DMS53 (cell line): ENCODE measurements at places on chromosomes 6 and 20.

GRCh38 chr20:8221887-8222419, 89.9 kb downstream of the PLCB1 start:
- no peak for DNase-seq

- no peak for DNase-seq
Observed at GRCh38 chr20:48164034-48164433, 378.8 kb upstream of the SULF2 start.

DNA sequence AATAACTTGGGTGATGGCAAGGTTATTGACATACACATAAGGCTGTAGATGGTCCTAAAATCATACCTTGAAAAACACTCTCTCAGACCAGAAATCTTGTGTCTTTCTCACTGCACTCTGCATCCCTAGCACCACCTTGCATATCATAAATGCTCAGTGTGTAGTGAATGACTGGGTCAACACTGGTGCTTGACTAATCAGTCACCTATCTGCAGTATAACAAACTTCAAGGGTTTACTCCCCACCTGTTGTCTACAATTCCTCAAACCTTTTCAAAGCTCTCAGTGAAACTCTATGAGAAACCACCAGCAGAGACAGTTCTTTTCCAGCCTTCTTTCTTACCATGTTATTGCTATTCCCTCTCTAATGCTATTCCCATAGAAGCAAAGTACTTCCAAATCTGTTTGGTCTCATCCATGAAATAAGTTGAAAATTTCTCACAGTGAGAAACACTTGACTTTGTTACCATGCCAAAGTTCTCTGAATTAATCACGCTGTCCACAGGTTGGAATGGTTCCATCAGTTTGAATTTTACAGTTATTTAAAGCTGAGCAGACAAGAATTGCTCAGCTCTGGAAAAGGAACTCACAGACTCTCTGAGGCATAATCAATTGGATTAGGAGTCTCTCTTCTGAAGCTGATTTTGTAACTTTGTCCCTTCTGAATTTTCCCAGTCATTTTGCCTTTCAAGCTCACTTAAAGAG, 104.8 kb upstream of the EYA4 start:
- DNase-seq, result peak; percentile 3

GRCh38 chr6:1179571-1180459, 132.1 kb upstream of the FOXQ1 start:
- DNase-seq, result no peak

DNA sequence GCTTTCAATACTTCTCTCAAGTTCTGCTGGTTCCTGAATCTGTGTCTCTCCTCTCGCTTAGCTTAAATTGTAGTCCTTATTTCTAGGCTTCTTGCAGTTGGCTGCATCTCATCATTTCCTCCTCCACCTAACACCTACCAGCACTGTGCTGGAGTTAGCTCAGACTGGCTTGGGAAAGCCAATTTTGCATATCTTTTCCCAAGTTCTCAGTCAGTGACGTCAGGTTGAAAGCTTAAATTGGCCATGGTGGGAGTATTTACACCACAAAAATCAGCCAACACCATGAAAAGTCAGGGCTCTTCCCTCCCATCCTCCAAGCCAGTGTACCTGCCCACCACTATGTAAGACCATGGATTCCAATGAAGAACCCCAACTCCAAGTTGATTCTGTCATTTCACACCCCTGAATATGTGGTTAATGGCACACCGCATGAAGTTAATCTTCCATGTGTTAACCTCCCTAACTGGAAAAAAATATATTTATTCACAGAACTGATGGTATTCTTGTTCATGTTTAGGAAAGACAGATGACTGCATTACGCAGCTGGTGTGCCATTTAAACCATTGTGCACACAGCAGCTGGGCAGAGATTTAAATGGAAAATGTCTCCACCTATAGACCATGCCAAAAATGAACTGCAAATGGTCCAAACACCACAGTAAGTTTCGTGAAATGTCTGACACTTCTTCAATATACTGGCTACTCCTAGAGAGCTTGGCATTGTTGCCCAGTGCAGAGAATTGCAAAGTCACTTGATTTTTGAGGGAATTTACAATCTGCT, 274.1 kb upstream of the MAP3K7 start:
- DNase-seq, result peak; percentile 68

DNA sequence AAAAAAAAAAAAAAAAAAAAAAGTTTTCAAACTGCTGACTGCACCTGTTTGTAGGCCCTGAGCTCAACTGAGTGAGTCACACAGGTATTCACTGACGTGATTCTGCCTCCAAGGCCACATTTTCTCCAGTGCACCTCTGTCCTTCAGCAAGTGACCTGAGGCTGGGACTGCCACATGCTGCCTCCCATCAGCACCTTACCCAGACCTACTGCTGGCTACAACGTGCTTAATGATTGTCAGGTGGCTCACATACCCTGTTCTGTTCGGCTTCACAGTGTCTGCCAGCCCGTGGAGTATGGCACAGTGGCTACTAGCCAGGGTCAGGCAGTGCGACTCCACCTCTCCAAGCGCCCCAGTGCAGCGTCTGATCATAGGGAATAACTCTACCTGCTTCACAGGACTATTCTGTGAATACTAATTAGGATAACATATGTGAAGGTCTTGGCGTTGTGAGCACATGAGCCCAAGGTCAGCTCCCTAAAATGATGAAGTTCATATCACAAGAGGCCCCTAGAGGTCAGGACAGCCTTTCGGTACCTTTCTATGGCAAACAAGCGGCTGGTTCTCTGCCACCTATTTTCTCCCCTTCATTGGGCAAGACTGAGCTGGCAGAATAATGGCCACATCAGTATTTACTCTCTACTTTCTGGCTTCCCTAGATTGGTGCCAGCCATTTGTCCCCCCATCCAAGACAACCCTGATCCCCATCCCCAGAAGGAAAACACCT, 28.1 kb downstream of the RIPOR3 start:
- DNase-seq, result peak; percentile 81

- DNase-seq, result no peak
Observed at GRCh38 chr20:59463541-59463940, 140.8 kb upstream of the PHACTR3 start.

DNA sequence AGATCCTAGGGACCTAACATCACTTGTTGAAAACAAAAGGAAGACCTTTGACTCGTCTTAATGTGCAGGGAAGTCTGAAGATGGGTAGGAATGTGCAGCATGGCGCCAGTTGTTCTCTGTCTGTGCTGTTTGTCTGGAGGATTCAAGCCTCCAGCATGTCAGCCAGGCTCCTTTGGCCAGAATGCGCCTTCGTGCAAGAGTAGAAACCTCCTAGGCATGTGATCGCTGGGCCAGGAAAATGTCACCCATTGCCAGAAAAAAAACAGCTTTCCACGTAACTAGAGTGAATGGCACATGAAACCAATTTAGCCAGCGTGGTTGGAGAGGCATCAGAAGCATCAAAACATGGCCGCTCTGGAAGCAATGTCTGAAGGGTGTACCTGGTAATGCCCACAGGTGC, 132.7 kb downstream of the EDN1 start:
- DNase-seq, result no peak

GRCh38 chr20:38748861-38749149, 545 bp downstream of the ACTR5 start:
- DNase-seq, result no peak

DNA sequence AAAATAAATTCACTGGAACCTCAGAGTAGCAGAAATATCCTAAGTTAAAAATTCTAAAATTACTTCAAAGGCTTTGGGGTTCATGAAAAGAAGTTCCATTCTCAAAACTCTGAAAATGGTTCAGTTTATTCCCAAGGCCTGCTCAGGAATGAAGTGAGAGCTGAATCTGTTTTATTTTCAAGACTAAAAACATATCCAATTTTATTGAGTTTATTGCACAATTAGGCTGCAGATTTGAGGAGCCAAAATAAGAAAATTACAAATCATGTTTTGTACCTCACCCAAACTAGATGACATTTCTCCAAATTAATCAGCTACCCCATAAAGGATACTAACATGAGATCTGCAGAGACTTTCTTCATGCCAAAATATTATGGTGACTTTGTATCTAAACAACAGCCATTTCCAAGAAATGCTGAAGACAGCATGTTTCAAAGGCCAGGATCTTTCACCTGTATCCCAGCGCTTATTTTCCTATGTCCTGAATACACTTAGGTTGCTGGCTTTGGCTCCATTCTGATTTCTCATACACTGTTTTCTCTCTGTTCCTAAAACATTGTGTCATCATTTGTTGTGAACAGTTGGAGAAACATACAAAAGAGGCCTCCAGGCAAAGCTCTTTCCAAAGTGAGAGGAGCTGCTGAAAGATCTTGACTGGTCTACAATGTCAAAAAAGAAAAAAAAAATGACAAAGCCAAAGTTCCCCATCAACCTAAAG, 85.7 kb upstream of the F13A1 start:
- no peak for DNase-seq
